ENCODE measurements at places on chromosomes 13 and 19.

GRCh38 chr19:2766594-2767372 is 16.3 kb downstream of the SGTA start:
- no peak for DNase-seq

DNA sequence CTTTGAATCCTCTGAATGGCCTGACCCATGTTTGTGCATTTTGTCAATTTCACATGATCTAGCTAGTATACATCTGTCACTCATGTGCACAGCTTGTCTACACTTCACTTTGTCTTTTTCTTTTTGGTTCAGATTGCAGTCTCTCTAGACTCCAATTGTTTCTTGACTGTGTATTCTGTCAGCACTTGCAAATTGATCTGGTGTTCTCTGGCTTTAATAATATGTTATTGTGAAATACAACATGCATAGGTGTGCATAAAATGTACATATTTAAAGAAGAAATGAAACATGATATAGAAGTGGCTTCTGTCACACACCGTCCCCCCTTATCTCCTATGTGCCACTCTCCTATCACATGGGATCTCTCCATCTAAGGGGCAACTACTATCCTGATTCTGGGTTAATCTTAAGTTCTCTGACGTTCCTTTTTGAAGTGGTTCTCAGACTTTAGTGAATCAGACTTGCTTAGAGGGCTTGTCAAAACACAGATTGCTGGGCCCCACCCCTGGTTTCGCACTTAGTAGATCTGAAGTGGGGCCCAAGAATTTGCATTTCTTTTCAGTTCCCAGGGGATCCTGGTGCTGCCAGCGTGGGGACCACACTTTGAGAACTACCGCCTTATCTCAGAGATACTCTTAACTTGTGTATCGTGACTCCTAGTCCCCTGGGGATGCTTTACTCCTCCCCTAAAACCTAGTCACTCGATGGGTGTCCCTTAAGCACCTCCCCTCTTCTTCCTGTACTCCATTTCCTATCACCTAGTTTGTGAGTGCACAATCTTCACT is 5.8 kb downstream of the KRTDAP start:
- DNase-seq, result no peak

DNA sequence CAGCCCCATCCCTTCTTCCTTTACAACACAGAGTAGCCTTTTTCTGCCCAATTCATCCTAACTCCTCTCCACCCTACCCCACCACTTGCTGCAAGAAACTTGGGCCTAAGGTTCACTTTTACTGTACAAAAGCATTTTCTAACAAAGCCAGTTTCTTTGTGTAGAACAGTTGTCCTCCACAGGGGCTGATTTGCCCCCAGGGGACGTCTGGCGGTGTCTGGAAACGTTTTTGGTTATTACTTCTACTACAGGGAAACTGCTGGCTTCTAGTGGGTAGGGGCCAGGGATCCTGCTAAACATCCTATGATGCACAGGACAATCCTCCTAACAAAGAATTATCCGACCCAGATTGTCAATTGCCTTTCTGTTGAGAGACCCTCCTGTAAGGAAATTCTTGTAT is 7.3 kb upstream of the LMO7 start:
- DNase-seq, result no peak

GRCh38 chr13:80957019-80957655 is 616.2 kb upstream of the SPRY2 start:
- DNase-seq, result no peak

DNA sequence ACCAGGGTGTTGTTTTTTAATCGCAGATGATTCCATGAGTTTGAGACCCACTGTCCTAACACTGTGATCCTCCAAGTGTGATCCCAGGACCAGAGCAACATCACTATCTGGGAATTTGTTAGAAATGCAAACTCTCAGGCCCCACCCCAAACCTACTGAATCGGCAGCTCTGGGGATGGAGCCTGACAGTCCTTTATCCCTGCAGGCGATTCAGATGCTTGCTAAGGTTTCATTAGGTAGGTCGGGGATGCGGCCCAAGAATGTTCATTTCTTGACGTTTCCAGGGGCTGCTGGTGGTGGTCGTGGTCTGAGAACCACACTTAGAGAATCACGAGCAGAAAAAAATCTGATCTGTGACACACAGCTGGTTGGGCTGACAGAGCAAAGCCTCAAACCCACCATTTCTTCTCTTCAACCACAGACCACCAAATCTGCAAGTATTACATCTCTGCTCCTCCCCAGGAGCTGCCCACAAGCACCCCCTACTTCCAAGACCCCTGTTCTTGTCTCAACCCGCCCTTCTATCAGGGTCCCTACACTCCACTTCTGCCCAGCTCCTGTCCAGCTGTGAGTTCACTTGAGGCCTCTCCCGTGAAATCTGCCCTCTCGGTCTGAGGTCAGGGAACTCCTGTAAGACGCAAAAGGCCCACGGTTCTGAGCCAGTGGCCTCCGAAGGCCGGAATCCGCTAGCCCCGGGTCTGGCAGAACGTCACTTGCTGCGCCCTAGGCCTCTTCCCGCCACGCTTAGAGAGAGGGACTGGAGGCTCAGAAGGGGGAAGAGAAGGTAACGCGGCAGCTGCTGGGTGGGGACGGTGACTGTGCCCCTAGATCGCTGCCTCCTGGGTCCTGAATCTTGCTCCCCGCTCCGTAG is 1.1 kb upstream of the FARP1 start:
- no peak for DNase-seq

DNA sequence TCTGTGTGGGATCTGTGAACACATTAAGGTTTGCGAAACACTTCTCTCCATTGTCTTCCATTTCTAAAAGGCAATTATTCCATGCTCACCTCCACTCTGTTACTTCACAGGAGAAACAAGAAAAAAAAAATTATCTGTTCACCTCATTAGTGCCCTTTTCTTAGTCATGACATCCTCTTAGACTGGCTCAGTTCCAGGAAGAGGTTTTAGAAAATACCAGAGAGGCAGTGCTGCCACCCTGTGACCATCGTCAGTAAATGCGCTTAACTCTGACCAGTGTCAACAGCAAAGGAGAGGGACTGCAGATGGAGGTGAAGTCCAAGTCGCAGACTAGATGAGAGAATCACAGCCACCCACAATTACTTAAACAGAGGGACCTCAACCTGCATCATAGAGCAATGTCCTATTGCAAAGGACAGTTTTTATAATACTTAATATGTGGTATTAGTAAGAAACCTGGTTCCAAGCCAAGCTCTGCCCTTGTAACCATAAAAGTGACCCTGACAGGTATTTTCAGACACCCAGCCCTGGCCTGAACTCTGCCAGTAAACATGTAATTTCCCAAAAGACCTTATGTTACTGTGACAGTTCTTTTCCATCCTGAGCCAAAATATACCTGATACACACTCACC is 19.4 kb downstream of the CEACAM21 start:
- DNase-seq, result peak; percentile 77

GRCh38 chr19:43774103-43774939 is 6.5 kb downstream of the KCNN4 start:
- peak; percentile 73 for DNase-seq

DNA sequence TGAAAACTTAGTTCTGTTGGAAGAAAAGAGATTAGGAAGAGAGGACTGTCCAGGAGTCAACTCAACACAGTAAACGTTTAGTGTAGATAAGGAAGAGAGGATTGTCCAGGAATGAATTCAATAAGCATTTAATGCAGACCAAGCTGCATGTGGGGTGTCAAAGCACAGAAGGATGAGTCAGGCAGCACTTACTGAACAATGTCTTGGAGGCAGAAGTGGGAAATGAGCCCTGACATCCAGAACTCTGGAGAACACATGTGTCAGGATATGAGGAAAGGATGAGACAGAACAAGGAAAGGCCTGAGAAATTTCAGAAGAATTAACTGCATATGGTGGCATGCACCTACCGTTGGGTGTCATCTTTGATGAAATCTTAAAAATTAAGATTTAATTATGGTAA is 429.2 kb upstream of the HTR2A start:
- peak; percentile 78 for DNase-seq

GRCh38 chr13:94416454-94417080 is 62.9 kb downstream of the DCT start:
- DNase-seq, result peak; percentile 10

DNA sequence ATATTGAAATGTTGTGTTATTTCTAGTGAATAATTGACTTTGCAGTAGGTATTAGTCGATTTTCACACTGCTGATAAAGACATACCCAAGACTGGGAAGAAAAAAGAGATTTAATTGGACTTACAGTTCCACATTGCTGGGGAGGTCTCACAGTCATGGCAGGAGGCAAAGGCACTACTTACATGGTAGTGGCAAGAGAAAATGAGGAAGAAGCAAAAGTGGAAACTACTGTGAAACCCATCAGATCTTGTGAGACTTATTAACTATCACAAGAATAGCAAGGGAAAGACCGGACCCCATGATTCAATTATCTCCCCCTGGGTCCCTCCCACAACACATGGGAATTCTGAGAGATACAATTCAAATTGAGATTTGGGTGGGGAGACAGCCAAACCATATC is 9.9 kb upstream of the C5AR2 start:
- DNase-seq, result no peak

GRCh38 chr13:101447852-101448251 is 4.6 kb upstream of the ITGBL1 start:
- DNase-seq, result peak; percentile 62

- peak; percentile 48 for DNase-seq
Measured at GRCh38 chr13:44362394-44363040, 11.1 kb upstream of the SERP2 start.

GRCh38 chr13:47707414-47707813 is 293.7 kb downstream of the SUCLA2 start:
- no peak for DNase-seq

DNA sequence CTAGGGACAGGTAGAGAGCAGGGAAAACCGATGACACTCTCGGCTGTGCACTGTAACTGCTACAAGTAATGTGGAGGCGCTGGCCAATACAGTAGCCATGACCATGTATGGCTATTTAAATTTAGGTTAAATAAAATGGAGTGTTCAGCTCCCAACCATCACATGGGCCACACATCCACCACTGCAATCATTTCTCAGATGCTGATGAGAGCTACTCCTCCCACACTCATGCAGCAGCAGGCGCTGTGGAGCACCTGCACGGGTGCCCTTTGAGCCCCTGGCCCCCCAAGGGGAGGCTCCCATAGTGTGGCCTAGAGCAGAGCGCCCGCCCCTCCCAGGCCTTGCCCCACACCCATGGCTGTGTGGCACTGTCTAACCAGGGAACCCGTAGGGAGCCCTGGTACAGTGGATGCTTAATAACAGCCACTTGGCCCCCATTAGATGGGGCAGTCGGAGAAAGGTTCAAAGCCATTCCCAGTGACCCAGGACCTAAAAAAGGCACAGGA is 6.0 kb downstream of the ACP4 start:
- DNase-seq, result no peak

DNA sequence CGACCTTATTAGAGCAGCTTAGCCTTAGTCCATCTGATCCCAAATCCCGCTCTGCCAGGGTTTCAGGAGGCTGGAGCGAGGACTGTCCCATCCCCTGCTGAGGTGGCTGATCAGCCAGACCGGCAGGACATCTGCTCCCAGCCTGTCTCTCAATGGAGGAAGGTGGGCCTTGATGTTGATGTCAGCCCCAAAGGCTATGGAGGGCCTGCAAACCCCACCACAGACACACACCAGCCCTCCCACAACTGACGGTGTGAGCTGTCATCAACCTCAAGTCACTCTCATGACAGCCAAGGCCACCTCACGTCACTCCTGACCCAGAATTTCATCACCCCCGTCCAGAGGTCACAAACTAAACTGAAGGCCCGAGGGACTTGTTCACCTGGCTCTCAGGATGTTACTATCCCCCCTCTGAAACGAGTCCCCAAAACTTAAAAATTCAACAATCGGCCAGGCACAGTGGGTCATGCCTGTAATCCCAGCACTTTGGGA is 25.5 kb downstream of the RHPN2 start:
- no peak for DNase-seq

GRCh38 chr19:13959962-13960862 is 7.9 kb downstream of the DCAF15 start:
- DNase-seq, result no peak

- peak; percentile 57 for DNase-seq
Measured at GRCh38 chr19:42255766-42256745, 1.1 kb upstream of the ERF start.

- no peak for DNase-seq
Measured at GRCh38 chr13:92461402-92461801, 765.2 kb upstream of the GPC6 start.

DNA sequence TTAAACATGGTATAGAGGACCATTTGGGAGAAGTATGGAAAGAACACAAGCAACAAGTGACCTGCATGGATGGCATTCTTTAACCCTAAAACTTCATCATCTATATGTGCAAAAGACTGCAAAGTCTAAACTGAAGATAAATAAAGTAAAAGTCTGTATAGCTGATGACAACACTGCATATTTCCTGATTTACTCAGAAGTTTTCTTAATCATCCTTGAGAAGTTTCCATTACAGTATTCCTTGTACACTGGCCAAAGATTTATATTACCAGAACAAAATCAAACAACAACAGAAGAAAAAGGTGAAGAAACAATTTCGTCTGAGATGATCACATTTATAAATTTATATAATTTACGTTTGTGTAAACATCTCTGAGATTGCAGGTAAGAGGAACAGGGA is 805.7 kb downstream of the PCDH9 start:
- peak; percentile 73 for DNase-seq

DNA sequence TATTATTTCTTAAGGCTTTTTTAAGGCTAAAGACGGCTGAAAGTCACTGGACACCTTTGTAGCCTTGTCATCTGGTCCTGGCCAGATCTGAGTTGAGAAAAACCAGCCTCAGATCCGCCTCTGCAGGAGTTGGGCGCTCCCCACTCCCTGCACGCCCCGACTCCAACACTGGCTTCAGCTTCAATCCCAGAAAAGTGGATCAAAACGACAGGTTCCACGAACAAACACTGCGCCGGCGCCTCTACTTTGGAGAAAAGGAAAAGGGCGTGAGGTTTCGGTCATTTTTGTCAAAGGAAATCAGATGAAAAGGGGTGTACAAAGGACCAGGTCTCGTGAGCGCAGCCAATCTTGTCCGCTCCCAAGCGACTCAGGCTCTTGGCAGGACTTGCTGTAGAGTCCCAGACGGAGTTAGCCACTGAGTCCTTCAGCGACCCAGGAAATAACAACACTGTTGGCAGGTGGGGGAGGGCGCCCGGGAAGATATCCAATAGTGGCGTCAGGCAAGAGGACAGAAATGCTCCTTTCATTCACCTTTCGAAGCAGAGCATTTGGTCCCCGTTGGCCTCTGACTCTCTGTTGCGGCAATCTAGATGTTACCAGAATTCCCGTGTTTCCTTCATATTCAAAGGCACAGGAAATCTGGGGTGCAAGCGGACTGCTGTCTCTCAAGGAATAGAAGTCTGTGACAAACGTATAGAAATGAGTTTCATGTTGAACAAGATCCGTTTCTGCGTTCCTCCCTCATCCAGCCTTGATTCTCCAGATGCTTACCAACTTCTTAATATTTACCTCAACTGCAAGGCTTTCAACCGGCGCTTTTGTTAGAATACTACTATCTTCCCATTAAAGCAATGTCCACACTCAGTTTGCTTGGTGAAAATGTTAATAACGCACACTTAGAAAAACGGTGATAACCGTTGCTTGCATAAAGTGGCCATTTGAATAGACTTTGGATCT is 1.8 kb upstream of the CCNA1 start:
- no peak for DNase-seq

- DNase-seq, result no peak
Measured at GRCh38 chr19:45895519-45895972, 6.9 kb downstream of the MYPOP start.

GRCh38 chr13:87259479-87260083 is 411.6 kb upstream of the SLITRK5 start:
- no peak for DNase-seq

All from fibroblast of skin of right biceps (primary cell).